AG10803 (cell line): ENCODE measurements at places on chromosomes 5 and 9.

DNA sequence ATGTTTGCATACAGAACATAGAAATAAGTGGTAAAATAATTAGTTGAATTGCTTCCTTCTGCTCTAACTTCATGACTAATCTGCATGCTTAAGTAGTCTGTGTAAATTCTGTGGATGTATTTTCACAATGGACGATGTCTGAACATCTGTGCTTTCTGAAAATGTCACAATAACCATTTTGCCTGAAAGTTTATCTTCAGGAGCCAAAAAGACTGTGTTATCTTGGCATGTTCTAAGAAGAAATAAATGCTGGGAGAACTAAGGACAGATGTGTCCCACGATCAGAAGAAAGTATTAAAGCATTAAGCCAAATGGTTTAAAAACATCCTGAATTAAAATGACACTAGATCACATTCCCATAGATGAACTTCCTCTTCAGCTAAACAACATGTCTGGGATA lies 397.6 kb downstream of the SPOCK1 start:
- DNase-seq, result peak; percentile 81

GRCh38 chr9:306907-307306 lies 92.2 kb downstream of the DOCK8 start:
- no peak for DNase-seq

- no peak for DNase-seq
Measured at GRCh38 chr9:133008824-133009223, 22.0 kb upstream of the GTF3C5 start.

GRCh38 chr9:7146582-7146981 lies 388.8 kb downstream of the KDM4C start:
- no peak for DNase-seq

DNA sequence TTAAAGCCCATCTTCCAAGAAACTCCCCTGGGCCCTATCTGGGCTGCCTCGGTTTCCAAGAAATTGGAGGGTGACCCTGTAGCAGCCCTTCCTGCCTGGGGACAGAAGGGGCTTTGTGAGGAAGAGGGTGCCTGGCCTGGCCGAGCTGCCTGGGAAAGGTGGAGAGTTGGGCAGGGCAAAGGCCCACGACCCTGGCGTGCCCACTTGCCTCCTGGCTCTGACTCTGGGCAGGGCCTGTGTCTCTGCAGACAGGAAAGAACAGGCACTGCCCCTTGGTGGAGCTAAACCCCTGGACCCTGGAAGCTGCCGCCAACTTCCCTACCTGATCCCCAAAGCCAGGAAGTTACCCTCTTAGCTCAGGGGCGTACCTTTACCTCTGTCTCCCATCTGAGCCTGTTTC lies 149.3 kb downstream of the RGS3 start:
- DNase-seq, result no peak

- peak; percentile 15 for DNase-seq
Measured at GRCh38 chr5:146461319-146461718, 14.2 kb downstream of the TCERG1 start.
